Karpas-422 (cell line): ENCODE measurements at places on chromosomes 16 and 17.

DNA sequence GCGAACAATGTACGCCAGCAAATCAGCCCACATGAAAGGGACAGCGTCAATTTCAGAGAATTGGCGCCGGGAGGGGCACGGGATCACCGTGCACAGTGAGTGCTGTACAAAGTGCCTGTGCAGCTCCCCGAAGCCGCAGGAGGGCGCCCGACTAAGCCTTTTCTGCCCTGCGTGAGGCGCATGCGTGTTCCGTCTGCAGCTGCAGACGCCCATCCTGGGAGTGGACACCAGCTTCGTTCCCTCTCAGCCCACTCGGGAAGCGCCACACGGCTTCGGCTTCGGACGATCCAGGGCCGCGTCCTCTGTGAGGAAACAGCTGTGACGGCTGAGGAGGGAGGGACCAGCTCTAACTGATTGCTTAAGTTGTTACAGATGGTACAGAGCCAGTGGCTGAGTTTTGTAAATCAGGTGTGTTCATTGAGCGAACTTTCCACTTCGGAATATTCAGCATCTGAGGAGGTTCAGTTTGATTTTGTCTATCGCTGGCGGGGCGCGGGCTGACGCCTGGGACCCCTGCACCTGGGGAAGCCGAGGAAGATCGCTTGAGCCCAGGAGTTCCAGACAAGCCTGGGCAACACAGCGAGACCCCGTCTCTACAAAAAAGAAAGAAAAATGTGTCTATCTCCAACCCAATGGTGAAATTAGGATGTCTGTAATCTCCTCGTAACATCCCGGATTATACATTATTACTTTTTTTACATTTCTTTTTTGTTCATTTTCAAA is 15.4 kb upstream of the ZNF287 start:
- DNase-seq, result peak; percentile 91
- no peaks in the 10 kb centered on the region for H3K36me3 ChIP-seq
- H3K27me3 ChIP-seq, result 0 out of 2 replicates have a peak, but pooled peaks cover 2% of the 10 kb centered on the region
- peak overlapping the region; percentile 46; the same call in 1 of the 2 replicates for H3K4me3 ChIP-seq
- H3K4me1 ChIP-seq, result peaks cover 8% of the 10 kb centered on the region

- H3K27me3 ChIP-seq, result no peaks in the 10 kb centered on the region
- H3K4me3 ChIP-seq, result no peak overlapping the region
- H3K4me1 ChIP-seq, result peaks cover 63% of the 10 kb centered on the region
- H3K27ac ChIP-seq, result 0 out of 2 replicates have a peak overlapping the region, but pooled peaks have one; percentile 99
- DNase-seq, result no peak
Measured at GRCh38 chr16:85915125-85915845, 16.3 kb downstream of the IRF8 start.

DNA sequence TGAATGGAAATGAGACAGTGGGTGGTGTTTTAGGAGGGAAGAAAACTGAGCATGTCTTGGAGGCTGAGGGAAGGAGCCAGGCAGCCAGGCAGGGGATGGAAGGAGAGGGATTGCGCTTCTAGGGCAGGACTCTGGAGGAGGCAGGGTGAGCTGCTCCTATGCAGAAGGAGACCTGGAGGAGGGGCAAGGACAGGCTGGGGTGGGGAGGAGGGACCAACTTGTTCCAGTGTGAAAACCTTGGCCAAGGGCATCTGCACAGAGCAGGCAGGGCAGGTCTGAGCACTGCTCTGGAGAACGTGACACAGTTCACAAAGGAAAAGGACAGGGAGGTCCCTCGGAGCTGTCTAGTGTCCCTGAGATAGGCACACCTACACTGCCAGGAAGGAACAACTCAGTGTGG is 5.5 kb downstream of the GALK1 start:
- DNase-seq, result no peak
- H3K27me3 ChIP-seq, result no peaks in the 10 kb centered on the region
- H3K4me1 ChIP-seq, result peaks cover 11% of the 10 kb centered on the region
- no peak overlapping the region for H3K27ac ChIP-seq
- no peaks in the 10 kb centered on the region for H3K36me3 ChIP-seq

DNA sequence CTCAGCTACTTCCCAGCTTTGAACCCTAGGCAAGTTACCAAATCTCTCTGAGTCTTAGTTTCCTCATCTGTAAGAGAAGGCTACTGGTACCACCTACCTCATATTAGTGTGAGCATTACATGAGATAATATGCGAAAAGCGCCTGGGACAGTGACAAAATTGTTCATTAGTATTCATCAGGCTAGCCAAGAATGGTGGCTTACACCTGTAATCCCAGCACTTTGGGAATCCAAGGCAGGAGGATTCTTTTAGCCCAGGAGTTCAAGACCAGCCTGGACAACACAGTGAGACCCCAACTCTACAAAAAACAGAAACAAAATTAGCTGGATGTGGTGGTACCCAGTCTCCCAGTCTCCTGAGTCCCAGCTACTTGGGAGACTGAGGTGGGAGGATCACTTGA is 3.3 kb downstream of the PLCD3 start:
- H3K27ac ChIP-seq, result no peak overlapping the region
- H3K4me1 ChIP-seq, result peaks cover 14% of the 10 kb centered on the region
- no peak overlapping the region for H3K4me3 ChIP-seq
- H3K27me3 ChIP-seq, result no peaks in the 10 kb centered on the region
- DNase-seq, result no peak
